ENCODE measurements at places on chromosomes 2 and 18.

DNA sequence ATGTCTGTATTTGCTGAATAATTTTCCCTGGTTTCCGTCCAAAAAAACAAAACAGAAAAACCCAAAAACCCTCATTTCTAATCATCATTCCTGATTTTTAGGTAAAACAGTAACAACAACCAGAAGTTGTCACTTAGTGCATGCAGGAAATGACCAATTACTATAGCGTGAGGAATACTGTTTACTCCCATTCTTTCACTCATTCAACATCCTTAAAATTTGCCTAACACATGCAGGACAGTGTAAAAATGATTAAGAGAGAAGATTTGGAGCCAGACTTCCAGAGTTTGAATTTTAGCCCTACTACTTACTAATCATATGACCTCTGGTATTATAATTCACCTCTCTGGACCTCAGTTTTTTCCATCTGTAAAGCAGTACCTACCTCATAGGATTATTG lies 83.1 kb downstream of the FIGN start:
- no peak for DNase-seq

GRCh38 chr18:44238454-44238853 lies 442.2 kb upstream of the SETBP1 start:
- no peak for DNase-seq

GRCh38 chr2:166170356-166170755 lies 42.5 kb upstream of the SCN1A start:
- DNase-seq: no peak

- DNase-seq: no peak
Measured at GRCh38 chr2:45591073-45591472, 20.0 kb downstream of the SRBD1 start.

- no peak for DNase-seq
Measured at GRCh38 chr2:30223413-30223874, 7.9 kb upstream of the LBH start.

- DNase-seq: no peak
Measured at GRCh38 chr2:173323371-173323770, 31.3 kb upstream of the CDCA7 start.

DNA sequence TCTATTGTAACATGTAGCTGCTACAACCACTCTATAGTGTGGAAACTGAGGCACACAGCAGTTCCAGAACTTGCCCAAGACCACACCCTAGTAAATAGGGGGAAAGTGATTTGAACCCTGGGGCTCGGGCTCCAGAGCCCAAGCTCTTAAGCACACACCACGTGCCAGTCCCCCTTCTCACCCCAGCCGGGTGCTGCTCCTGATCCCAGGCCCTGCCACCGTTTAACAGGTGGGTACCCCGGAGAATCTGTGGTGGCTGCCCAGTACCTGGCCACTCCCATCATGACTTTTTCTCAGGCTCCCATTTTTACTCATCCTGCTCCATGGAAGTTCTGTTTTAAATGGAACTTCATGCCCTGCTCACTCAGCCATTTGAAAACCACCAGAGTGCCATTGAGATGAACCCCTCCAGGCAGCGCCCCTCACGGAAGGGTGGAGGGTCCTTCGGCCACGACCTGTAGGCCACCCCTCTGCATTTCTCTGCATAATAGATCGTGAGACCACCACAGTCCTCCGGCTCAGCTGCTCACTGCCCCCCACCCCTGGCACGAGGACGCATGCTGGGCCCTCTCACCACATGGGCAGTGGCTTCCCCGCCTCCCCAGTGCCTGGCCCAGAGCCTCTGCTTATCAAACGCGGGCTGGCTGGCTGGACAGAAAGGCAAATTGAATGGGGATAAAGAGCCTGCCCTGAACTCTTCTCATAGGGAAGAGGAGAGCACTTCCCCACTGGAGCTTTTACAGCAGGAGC lies 42.1 kb downstream of the TMEM37 start:
- no peak for DNase-seq

DNA sequence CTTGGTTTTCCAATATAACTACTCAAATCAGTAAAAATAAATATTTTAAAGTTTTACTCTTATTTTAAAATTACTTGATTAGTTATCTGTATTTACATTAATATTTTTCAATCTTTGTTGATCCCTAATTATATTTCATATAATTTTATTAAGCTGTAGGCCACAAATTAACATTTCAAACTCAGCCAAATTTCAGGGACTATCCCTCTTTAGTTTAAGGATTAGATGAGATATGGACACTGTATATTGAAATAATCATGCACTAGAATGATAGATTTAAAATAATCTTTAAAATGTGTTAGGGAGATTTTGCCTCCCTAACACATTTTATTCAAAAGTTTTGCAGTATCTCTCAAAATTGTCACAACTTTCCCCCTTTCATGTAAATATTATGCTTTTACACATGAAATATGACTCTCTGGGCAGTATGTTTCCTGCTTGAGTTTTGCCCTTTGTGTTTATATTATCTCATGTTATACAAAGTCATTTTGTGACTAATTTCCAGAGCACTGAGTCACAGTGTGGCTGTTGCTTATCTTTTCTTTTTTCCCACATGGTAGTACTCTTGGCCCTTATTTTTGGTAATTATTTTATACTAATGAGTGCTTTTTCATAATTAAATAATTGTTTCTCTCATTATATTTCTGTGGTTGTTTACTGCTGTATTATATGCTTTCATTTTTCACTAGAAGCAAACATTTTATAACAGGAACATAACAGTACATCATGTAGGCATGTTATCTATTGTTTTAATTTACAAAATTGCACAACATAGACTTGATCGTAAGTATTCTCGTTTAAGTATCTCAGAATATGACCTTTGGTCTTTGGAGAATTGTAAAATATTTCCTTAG lies 1.2 kb downstream of the TFPI start:
- DNase-seq: no peak

DNA sequence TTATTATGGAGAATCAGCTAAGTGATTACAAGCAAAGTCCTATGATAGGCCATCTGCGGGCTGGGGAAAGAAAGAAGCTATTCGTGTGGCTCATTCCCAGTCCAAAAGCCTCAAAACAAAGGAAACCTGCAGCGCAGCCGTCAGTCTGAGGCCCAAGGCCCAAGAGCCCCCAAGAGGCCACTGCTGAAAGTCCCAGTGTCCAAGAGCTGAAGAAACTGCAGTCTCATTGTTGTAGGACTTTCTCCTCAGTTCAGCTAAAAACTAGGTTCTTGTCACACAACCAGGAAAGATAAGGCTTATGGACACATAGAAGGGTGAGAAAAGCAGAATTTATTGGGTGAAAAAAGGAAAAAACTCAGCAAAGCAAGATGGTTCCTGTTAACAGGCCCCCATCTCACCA lies 143.2 kb downstream of the RHBDD1 start:
- no peak for DNase-seq

DNA sequence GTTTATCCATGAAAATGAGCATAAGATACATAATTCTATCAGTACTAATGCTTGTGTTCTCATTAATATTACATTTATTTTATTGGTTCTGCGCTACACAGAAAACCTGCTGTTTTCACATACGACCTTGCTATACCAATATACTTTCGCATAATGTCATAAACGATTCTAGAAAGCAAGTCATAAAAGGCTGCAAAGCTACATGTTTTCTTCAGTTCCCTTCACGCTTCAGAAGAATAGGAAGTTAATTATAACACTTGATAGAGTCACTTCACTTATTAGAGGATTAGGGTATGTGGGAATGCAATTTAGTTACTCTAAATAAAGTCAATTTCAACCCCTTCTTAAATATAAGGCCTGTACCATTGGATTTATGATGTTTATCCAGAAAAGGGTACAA lies 29.0 kb downstream of the PSME4 start:
- DNase-seq: no peak

GRCh38 chr2:45450634-45451033 lies 160.4 kb downstream of the SRBD1 start:
- DNase-seq: no peak

DNA sequence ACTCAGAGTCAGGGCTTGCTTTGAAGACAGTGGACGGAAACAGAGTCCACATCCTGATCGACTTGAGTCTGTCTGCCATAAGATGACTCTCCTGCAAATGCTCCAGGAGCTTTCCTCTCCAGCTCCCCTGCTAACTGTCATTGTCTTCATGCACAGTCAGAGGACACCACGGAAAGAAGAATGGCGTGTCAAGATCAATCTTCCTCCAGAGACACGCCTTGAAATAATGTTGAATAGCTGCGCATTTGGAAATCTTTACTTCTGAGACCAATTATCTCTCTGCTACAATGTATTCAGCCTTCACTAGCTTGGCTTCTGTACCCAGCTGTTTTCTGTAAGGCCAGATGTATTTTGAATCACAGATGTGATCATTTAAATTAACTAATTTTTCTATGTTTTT lies 457.2 kb downstream of the CDH2 start:
- DNase-seq: no peak

DNA sequence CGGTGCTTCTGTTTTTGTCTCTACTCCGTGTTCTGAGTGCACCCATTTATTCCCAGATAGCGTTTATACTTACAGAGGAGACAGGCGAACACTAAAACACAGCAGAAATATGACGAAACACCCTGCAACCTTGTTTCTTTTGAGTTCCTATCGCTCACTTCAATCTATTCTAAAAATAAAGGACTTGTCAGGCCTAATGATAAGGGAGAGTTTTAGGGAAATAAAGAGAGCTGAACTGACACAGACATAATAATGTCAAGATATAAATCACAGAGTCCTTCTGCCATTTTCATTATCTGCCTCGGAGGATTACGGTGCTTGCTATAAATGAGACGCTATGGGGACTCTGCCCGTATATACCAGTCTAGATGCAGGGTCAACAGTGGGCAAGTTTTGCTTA lies 659.7 kb upstream of the SALL3 start:
- no peak for DNase-seq

DNA sequence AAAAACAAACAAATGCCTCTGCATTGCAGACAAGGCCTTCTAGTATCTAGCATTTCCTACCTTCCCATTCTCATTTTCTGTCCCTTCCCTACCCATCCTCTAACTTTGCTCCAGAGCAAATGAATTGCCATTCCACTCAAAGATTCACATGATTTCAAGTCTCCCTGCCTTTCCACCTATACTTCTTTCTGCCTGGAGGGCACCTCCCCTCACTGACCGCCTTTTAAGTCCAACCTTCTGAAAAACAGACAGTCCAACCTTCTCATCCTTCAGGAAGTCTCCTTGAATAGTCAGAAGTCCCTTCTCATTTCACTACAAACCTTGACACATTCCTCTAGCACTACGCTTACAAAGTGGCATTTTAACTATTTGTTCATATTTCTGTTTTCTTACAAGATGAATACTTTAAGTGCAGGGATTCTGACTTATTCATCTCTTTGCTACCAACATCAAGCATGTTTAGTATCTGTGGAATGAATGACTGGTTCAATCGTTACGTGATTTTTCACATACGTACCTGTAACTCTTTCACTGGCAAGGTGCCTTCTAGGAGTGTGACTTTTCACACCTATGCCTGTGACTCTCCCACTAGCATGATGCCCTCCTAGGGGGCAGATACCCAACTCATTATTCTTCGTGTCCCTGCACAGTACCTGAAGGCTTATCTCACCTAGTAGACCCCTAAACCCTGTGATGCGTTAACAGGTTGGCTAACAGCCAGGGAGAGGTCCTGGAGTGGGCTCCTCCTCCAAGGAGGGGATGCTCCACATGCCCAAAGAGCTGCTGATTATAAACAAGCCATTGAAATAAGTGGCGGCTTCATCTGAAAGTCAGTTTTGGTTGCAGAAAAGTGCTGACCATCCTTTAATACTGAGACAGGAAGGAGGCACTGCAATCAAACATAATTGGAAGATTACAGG lies 356.2 kb downstream of the MYCN start:
- DNase-seq: no peak

DNA sequence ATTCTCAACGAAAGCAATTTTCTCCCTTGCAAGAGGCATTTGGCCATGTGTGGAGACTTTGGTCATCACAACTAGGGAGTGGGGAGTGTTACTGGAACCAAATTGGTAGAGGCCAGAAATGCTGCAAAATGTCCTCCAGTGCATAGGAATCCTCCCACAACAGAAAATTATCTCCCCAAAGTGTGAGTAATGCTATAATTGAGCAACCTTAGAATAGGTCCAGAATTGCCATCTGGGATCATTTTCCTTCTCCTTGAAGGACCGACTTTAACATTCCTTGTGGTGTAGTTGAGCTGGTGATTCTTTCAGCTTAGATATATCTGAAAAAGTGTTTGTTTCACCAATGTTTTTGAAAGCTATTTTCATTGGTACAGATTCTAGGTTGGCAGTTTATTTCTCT lies 111.2 kb upstream of the SMIM21 start:
- peak; percentile 18 for DNase-seq

DNA sequence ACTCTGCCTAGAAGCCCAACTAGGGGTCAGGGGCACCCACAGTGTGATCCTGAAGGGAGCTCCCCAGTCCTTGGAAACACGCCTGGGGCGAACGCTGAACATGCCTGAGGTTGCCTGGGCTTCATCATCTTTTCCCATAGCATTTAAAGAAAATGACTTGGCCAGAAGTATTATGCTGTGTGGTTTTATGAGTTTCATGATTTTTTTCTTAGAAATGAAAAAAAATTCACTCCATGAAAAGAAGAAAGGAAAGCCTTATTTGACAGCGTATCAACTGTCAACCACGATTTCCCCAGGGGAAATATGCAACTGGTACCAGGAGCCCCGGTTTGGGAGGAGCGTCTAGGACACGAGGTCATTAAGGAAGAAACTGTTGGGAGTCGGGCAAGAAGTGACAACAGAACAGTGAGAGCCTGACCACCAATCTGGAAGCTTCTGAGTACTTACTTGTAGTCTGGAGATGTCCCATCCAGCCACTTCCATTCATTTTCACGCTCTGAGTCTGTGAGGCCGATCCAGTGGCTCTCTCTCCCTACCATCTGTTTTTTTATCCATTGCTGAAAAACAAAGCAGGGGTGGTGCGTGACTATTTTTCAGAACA lies 63.5 kb upstream of the THOC1 start:
- peak; percentile 88 for DNase-seq

GRCh38 chr2:161972232-161972631 lies 101.8 kb downstream of the DPP4 start:
- no peak for DNase-seq

DNA sequence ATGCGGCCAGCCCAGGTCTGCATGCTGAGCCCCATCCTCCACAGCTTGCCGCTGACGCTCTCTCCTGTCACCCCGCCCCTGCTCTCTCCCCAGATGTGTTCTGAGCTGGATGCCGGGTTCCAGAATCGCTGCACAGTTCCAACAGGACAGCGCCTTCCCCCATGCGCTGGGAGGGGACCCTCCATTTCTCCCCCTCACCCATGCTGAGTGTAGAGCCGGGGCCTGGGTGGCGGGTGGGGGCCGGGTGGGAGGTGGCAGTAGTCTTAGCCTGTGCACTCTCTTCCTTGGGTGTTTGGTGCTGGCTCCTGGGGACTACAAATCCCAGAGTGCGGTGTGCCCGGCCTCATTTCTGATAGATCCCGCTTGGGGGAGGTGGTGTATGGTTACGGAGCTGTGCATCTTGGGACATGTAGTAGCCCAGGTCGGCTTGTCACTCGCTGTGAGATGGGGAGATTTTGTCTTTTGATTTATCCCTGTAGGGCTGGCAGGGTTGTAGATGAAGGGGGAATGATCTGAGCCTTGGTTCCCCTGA lies 6.8 kb downstream of the DNAJB2 start:
- no peak for DNase-seq

- no peak for DNase-seq
Measured at GRCh38 chr2:62010632-62011256, 105.3 kb downstream of the COMMD1 start.

- no peak for DNase-seq
Measured at GRCh38 chr2:1661891-1662605, 82.3 kb downstream of the PXDN start.

GRCh38 chr2:28563869-28564268 lies 68.0 kb downstream of the PLB1 start:
- no peak for DNase-seq
